ENCODE measurements at places on chromosomes 7 and 10.

DNA sequence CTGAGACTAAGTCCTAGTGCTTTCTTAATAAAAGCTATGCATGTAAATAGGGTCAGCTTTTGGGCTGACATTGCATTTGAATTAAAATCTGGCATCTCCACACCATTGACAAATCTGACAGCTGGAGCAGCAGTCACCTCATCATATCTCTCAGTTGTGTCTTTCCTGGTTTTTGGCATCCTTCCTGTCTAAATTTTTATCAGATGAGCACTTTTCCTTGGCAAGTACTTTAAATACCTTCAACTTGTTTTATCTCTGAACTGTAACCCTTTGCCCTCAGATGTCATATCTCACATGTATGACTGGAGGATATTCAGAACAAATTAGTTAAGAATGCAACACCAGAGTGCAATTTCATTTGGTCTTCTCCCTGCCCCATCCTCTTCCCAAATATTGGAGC is 1066.2 kb downstream of the LRMDA start:
- no peak for DNase-seq

GRCh38 chr7:155896531-155897263 is 84.4 kb upstream of the SHH start:
- DNase-seq: no peak

GRCh38 chr10:117374506-117375359 is 507 bp downstream of the PDZD8 start:
- DNase-seq: peak; percentile 19

DNA sequence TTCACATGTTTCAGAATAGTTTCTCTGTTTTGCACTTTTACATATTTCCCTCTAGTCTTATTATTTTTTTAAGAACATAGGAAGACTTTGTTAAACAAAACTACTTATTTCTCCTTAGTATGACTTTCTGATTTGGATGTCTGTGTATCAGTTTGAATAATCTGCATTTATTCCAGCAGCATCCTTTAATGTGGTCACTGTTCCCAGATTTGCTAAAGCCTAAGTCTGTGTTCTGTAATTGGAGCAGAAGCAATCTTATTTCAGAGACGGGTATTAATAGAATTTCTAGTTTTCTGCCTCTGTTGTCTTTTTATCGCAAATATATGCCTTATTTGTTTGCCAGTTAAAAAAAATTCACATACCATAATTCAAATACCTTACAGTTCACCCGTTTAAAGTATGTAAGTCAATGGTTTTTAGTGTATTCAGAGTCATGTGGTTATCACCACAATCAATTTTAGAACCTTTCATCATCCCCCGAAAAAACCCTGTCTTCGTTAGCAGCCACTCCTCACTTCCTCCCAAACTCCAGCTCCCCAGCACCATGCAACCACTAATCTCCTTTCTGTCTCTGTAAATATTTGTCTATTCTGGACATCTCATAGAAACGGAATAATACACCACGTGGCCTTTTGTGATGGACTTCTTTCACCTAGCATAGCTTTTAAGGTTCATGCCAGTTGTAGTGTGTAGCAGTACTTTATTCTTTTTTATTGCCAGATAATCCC is 58.7 kb downstream of the INPP5F start:
- peak; percentile 9 for DNase-seq

- DNase-seq: no peak
Observed at GRCh38 chr10:16155834-16156233, 281.0 kb upstream of the PTER start.

GRCh38 chr7:117132321-117133120 is 179.2 kb downstream of the ST7 start:
- no peak for DNase-seq

GRCh38 chr10:58755677-58756076 is 243.0 kb downstream of the BICC1 start:
- DNase-seq: no peak

DNA sequence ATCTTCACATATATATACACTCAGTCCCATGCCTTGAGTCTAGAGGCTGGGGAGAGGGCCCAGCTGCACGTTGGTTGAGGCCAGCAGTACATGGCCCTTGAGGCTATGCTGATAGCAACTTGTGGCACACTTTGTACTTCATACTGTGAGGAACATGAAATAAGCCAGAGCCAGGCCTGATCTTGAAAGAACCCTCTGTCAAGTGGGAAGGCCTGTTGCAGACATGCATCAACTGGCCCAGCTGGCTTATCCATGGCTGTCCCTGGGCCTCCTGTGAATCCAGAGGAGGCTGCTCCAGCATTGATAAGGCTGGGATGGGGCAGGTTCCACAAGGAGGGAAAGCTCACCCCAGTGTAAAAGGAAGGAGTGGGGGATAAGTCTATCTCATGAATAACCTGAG is 140.4 kb downstream of the NRF1 start:
- no peak for DNase-seq

GRCh38 chr7:86164827-86165226 is 478.9 kb upstream of the GRM3 start:
- no peak for DNase-seq

GRCh38 chr10:129373718-129374117 is 93.3 kb upstream of the MGMT start:
- no peak for DNase-seq
